HCT116 (cell line): ENCODE measurements at places on chromosomes 3 and 15. TPM values are rescaled to one million over a fixed set of nuclear protein-coding genes. Genes with fewer than 3 reads are reported as not detected.

Gene RASGRF1
- 2.4 TPM for total RNA-seq

Gene ARGFX
- total RNA-seq: not detected

Gene CTXN2
- not detected for total RNA-seq

Gene LRTM1
- not detected for total RNA-seq

Gene TBC1D21
- not detected for total RNA-seq

Gene NRG4
- total RNA-seq: 1.0 TPM

Gene GOLGA8H
- total RNA-seq: 0.79 TPM

Gene EAF2
- total RNA-seq: 4.4 TPM

Gene DUOXA2
- not detected for total RNA-seq

Gene ASB14
- not detected for total RNA-seq

GRCh38 chr3:42581400-42581708, 413 bp downstream of the SEC22C start:
- H3K27ac ChIP-seq: peak overlapping the region; percentile 78
- H3K4me1 ChIP-seq: peaks cover 18% of the 10 kb centered on the region
- peak overlapping the region; percentile 75 for H3K4me3 ChIP-seq
- no peaks in the 10 kb centered on the region for H3K36me3 ChIP-seq
- no peaks in the 10 kb centered on the region for H3K27me3 ChIP-seq

- H3K27ac ChIP-seq: no peak overlapping the region
- no peak overlapping the region for H3K4me3 ChIP-seq
- H3K36me3 ChIP-seq: no peaks in the 10 kb centered on the region
- DNase-seq: no peak
Observed at GRCh38 chr3:112477891-112478290, 21.4 kb downstream of the BTLA start.

GRCh38 chr3:14144423-14145075, 19.7 kb downstream of the TMEM43 start:
- peak; percentile 91 for DNase-seq
- H3K4me1 ChIP-seq: peaks cover 25% of the 10 kb centered on the region
- 0 out of 2 replicates have a peak overlapping the region, but pooled peaks have one; percentile 24 for H3K4me3 ChIP-seq
- H3K27ac ChIP-seq: peak overlapping the region; percentile 61
- no peaks in the 10 kb centered on the region for H3K27me3 ChIP-seq
- no peaks in the 10 kb centered on the region for H3K36me3 ChIP-seq

DNA sequence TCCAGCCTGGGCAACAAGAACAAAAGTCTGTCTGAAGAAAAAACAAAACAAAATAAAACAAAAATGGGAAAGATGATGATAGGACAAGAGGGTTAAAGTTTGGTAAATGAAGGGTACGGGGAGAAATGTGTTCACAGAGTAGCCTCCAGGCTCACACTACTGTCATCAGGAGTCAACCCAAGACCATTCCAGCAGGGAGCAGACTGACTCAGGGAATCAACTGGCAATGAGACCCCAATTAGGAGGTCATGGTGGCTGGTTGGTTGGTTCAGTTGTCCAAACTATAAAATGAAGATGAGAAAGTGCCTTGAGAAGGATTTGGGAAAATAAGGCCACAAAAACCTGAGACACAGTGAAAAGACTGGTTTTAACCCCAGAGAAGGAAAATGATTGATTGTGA, 51.8 kb downstream of the KLHL6 start:
- no peak overlapping the region for H3K4me3 ChIP-seq
- no peak for DNase-seq
- H3K36me3 ChIP-seq: no peaks in the 10 kb centered on the region
- no peaks in the 10 kb centered on the region for H3K27me3 ChIP-seq

DNA sequence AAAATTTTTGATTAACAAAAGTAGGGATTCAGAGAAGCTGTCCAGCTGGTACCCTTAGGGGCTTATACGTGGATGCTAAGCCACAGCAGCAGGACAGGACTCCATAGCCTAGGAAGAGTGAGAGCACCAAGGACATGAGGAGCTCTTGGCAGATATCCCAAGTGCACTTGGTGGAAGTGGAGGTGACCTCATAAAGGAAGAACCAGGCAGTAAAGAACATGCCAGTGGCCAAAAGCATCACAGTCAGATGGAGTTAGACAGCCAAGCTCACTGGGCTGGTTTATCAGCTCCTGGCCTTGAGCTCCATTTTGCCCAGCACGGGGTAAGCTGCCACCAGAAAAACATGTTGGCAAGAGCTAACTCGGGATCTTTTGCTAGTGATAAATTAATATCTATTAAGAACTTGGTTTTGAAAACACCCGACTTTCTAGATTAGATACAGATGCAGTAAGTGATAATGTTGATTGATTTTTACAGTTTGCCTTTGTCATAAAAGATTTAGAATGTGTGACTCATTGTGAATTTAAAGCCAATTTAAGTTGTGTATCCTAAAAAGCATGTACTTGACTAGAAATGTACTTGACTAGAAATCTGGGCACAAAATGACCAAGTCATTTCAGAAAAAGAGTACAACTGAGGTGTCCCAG, 108.0 kb downstream of the CMSS1 start:
- no peak overlapping the region for H3K27ac ChIP-seq
- H3K4me1 ChIP-seq: no peaks in the 10 kb centered on the region
- H3K27me3 ChIP-seq: no peaks in the 10 kb centered on the region
- DNase-seq: no peak
- no peaks in the 10 kb centered on the region for H3K36me3 ChIP-seq

DNA sequence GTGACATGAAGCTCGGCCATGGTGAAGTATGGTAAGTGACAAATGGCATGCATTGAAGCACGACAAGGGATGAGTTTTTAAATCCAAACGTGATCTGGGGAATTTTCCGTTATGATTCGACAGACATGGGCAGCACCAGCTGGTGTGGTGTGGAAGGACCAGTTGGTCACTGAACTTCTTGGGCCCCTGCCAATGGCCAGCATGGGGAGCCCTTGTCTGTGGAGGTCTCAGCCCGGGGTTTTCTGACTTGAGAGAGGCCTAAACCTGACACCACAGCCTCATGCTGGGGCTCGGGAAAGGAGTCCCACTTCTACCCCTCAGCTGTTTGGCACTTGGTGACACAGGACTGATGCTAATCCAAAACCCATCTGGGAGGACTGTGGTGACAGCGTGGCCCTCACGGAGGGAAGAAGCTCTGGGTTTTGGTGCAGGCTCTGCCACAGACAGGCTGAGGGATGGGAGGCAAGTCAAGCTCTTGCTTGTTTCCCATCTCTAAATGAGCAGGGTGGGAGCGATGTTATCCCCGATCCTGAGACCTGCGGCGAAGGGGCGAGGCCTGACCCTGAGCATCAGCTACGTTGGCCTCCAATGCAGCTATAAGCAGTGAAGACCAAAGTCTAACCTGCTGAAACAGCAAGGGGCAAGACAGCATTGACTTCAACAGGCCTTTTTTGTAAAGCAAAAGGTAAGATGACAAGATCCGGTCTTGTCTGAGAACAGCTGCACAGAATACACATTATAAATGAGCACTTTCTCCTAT, 69.5 kb downstream of the ATP1B3 start:
- no peaks in the 10 kb centered on the region for H3K27me3 ChIP-seq
- no peak overlapping the region for H3K27ac ChIP-seq
- H3K4me3 ChIP-seq: no peak overlapping the region
- peaks cover 13% of the 10 kb centered on the region for H3K4me1 ChIP-seq
- H3K36me3 ChIP-seq: no peaks in the 10 kb centered on the region

DNA sequence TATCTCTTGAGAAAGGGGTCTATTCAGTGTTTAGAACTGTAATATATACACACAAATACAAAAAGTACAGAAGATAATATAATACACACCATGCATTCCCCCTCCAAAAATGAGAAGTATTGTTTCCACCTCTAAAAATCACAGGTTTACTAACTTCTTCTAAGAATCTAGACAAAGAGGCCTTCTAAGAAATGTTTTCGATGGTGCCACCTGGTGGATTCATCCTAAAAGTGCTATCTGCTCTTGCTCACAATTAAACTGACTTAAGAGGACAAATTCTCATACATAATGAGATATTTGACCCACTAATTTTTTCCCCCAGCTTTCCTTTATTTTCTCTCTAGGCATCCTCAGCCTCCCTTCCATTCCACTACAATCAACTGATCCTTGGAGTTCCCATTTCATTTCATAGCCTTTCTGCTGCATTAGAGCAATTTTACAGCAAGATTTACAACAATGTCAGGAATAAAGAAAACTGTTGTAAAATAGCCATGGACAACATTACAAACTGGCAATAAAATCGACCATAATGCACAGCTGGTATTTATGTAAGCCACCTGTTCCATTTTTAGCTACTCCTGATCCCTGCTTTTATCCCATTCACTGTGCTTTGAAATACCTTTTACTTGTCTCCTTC, 124.6 kb downstream of the ARRDC4 start:
- DNase-seq: peak; percentile 56
- no peaks in the 10 kb centered on the region for H3K36me3 ChIP-seq
- no peaks in the 10 kb centered on the region for H3K27me3 ChIP-seq
- no peak overlapping the region for H3K27ac ChIP-seq
